ENCODE measurements at places on chromosomes 7 and 10. TPM values are rescaled to one million over a fixed set of nuclear protein-coding genes. Genes with fewer than 3 reads are reported as not detected.

DNA sequence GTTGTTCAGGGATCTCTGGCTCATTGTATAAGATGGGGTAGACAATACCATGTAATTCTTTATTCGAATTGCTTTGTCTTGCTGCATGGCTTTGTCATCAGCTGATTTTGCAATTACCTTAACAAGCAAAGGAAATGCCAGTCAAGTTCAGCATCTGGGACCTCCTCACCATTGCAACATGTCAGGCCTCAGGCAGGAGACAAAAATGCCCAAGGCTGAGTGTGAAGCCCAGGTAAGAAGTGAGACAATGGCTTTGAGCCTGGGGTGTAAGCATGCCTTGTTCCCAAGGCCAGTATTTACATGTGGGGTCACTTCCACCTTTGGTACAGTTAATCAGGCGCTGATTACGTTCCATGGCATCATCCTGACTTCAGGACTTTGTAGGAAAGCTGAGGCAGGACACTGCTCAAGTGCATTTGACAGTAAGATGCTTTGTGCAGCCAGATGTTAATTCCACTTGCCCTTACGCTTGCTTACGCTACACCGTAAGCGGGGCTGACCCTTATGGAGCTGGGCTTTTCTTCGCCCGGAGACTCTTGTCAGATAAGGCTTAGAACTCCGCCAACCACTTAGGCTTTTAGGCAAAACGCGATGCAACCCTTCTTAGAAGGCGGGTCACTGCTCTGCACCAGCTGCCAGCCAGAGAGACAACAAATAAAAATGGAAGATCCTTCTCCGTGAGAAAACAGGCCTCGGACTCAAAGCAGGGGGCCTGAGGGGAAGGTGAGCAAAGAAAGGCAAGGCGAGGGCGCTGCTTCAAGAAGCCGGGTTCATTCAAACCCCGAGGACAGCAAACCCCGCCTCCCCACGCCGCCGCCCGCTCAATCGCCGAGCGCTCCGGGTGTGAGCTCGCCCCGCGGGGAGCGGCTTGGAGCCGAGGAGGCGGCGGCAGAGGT lies 1.3 kb upstream of the SP4 start:
- no peaks in the 10 kb centered on the region for H3K27me3 ChIP-seq
- DNase-seq, result no peak
- H3K4me3 ChIP-seq, result no peak overlapping the region
- H3K36me3 ChIP-seq, result no peaks in the 10 kb centered on the region
- peaks cover 33% of the 10 kb centered on the region for H3K4me1 ChIP-seq
- peak overlapping the region; percentile 99 for H3K27ac ChIP-seq

GRCh38 chr7:36942025-36942424 lies 217.7 kb upstream of the AOAH start:
- no peak overlapping the region for H3K4me3 ChIP-seq
- H3K27me3 ChIP-seq, result no peaks in the 10 kb centered on the region

Gene GRB10
- 130 TPM for total RNA-seq

DNA sequence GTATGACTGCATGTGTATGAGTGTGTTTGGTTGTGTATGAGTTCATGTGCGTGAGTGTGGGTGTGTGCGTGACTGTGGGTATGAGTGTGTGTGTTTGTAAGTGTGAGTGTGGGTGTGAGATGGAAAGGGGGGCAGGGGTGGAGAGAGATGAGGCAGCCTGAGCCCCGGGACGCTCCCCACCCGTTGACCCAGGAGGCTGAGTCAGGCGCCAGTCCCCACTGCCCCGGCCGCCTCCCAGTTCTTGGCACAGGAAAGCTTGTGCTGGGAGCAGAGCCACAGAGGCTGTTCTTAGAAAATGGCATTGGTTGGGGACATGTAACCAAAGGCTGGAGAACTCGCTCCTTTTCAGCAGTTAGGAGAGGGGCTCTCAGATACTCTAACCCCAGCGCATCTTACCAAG lies 27.8 kb upstream of the NUB1 start:
- no peaks in the 10 kb centered on the region for H3K36me3 ChIP-seq
- H3K27ac ChIP-seq, result no peak overlapping the region
- no peaks in the 10 kb centered on the region for H3K4me1 ChIP-seq
- DNase-seq, result peak; percentile 30

DNA sequence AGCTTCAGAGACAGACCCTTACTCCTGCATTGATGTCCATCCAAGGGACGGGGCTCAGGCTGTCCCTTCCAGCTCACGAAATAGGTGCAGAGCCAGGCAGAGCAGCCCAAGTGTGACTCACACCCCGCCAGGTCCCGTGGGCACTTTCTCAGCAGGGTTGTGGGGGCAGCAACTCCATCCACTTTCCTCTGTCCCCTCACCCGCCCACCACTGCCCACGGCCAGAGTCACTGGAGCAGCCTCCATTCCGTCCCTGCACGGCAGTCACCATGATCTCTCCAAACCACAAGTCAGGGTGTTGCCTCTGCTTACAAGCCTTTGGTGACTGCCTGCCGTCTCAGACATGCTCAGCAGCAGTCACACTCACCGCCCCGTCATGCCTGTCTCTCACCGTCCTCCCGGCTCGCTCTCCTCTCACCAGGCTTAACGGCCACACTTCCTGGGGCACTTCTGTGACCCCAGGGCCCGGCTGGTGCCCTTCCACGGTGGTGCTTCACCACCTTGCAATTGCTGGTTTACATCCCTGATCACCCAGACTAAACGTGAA lies 39.3 kb downstream of the CALML3 start:
- no peaks in the 10 kb centered on the region for H3K27me3 ChIP-seq
- no peak overlapping the region for H3K4me3 ChIP-seq
- DNase-seq, result peak; percentile 9
- peaks cover 4% of the 10 kb centered on the region for H3K4me1 ChIP-seq

Gene SKIDA1
- 1.3 TPM for total RNA-seq
